H9 (cell line): ENCODE measurements at places on chromosomes 13 and 19.

DNA sequence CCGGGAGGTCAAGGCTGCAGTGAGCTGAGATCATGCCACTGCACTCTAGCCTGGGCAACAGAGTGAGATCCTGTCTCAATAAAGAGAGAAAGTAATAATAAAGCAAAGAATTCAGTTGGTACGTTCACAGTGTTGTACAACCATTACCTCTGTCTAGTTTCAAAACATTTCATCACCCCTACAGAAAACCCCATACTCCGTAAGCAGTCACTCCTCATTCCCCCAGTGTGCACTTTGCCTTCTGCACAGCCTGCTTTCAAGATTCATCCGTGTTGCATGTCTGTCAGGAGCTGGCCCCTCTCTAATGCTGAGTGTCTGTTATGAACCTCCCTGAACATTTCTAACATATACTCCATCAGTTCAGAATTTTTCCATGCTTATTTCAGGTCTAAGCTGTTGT lies 9.4 kb downstream of the POLD1 start:
- DNase-seq, result no peak

GRCh38 chr13:39039041-39039440 lies 785 bp downstream of the NHLRC3 start:
- no peak for DNase-seq

GRCh38 chr13:103694471-103694870 lies 628.3 kb upstream of the SLC10A2 start:
- DNase-seq, result no peak

DNA sequence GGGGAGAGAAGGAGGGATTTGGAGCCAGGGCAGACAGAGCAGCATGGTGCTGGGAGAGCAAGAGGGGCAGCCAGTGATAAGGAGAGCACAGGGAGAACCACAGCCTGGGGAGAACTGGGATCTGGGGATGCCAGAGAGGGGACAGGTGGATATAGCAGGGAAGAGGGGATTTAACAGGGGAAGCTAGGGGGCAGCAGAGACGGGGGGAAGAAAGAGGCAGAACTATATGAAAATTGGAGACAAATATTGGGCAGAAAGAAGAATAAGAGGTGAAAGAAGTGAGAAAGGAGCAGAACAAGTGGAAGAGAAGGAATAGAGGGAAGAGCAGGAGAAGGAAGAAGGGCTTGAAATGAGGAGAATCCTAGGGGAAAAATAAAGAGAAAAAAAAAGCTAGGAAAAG lies 6.5 kb upstream of the ZNF528 start:
- DNase-seq, result peak; percentile 31

DNA sequence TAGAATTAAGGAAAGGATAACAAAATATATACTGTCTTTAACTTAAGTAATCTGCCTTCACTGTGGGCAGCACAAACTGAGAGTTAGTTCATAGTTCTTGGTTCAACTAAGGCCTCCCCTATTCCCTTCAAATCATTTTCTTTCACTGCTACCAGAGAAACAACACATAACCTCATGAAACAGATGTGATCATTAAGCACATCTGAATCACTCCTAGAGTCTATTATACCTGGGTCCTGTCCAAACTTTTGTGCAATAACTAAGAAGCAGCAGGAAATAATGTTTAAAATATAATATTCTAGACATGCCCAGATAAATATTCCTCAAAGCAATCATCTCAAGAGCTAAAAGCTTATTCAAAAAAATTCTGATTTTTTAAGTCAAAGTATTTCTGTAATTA lies 62.9 kb downstream of the ZC3H13 start:
- no peak for DNase-seq

DNA sequence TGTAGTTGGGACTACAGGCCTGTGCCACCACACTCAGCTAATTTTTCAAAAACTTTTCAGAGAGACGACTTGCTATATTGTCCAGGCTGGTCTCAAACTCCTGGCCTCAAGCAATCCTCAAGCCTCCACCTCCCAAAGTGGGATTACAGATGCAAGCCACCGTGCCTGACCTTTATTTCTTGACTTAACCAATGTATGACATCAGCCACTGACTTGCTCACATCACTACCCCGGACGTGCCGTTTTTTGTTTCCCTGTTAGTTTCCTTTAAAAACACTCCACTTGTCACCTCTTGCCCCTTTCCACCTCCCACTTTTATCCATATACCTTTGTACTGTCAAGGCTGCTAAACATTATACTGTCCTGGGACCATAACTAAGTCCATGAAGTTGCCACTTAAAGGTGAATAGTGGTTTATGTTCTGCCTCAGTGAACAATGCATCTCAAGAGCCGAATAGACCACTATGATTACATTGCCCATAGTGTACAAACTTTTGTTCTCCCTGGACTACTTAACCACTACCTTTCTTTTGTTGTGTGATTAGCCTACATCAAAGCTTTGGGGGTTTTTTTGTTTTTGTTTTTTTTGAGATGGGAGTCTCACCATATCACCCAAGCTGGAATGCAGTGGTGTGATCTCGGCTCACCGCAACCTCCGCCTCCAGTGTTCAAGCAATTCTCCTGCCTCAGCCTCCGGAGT lies 2.3 kb upstream of the EPHX3 start:
- DNase-seq, result no peak

DNA sequence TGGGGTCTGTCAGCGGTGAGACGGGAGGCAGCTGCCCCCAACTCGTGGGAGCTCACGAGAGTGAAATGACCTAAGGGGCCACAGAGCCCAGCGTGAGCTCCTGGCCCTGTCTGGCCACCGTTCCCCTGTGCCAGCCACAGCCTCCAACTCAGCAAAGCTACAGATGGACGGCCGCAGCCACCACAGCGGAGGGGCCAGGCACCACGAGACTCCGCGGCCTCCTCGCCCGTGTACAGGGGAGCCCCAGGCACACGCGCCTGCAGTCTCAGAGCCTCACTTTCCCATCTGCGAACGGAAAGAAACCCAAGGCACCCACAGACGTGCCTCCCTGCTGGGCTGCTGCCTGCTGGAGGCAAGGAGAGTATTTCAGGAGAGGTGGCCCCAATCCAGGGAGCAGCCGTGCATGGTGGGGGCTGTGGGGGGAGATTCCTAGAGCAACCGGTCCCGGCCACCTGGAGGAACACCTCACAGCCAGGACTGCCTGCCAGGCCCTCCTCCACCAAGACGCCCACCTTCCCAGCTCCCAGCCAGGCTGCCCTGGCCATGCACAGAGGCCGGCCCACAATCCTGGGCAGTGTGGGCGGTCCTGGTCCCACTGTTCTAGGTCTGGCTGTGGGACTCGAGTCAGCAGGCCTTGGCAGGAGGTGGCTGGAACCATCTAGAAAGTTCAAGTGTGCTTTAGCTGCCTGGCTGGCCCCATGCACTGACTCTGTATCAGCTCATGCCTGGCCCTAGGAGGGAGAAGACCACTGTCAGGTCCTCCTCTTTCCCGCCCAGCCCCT lies 1.9 kb downstream of the MKNK2 start:
- DNase-seq, result peak; percentile 26

DNA sequence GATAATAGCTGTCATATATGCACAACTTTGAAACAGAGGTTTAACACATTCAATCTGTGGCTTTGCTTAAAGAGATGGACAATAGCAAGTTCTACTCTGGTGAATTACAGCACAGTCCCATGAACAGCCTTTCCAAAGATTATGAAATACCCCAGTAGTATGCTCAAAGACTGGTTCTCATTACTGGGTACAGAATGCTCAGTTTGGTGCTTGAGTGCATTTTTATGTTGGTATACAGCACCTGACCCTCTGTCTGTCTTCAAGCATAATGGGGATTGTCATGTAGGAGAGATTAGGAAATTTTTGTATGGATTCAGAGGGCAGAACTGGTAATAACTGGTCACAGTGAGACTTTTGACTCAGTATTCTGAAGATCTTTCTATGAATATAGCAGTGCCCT lies 7.6 kb downstream of the LMO7 start:
- DNase-seq, result no peak

DNA sequence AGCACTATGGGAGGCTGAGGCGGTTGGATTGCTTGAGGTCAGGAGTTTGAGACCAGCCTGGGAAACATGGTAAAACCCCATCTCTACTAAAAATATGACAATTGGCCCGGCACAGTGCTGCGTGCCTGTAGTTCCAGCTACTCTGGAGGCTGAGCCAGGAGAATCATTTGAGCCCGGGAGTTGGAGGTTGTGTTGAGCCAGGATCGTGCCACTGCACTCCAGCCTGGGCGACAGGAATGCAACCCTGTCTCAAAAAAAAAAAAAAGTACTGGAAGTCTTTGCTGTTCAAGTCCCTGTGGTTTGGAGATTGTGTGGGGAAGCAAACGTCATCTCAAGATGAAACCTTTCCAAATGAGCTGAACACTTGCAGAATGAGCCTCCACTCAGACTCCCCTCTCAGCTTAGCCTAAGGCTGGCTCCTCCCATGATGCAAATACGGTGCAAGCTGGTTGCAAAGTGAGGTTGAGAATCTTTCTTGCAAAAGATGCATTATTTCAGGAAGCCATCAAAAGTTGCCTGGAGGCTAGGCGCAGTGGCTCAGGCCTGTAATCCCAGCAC lies 46.2 kb downstream of the MYO9B start:
- no peak for DNase-seq

DNA sequence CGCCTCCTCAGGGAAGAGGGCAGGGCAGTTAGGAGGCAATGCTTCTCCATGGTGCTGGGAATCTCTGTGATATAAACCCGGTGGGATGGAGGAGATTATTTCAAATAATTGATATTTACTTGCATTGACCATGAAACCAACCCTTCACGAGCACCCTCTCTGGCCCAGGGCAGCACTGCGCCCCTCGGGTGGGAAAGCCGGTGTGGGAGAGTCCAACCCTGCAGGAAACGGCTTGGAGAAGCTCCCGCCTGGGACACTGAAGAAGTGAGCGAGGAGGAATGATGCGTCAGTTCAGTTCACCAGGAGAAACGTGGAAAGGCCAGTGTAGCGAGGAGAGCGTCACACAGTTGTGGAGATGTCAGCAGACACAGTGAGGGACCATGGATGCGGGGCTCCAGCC lies 99.9 kb downstream of the COL4A2 start:
- no peak for DNase-seq

DNA sequence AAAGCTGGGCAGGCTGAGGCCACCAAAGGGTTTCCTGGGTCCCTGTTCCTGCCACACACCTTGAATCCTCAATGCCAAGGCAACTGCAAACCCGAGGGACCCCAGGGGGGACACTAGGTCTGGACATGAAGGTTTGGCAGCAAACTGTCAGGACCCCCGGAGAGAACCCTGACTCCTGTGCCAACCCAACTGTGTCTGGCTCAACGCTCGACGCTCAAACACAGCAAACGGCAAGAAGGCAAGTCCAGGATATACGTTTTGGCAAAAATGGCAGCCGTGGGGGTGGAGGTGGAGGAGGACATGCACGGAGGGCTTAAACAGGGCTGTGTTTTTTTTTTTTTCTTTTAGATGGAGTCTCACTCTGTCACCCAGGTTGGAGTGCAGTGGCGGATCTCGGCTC lies 73.0 kb downstream of the GADD45B start:
- DNase-seq, result no peak

GRCh38 chr19:48695743-48696352 lies at the start of gene FUT2:
Gene FUT2 (plus strand): TSS chr19:48695971. CDS start chr19:48702957, 6,986 bp downstream.
- peak; percentile 85 for DNase-seq

DNA sequence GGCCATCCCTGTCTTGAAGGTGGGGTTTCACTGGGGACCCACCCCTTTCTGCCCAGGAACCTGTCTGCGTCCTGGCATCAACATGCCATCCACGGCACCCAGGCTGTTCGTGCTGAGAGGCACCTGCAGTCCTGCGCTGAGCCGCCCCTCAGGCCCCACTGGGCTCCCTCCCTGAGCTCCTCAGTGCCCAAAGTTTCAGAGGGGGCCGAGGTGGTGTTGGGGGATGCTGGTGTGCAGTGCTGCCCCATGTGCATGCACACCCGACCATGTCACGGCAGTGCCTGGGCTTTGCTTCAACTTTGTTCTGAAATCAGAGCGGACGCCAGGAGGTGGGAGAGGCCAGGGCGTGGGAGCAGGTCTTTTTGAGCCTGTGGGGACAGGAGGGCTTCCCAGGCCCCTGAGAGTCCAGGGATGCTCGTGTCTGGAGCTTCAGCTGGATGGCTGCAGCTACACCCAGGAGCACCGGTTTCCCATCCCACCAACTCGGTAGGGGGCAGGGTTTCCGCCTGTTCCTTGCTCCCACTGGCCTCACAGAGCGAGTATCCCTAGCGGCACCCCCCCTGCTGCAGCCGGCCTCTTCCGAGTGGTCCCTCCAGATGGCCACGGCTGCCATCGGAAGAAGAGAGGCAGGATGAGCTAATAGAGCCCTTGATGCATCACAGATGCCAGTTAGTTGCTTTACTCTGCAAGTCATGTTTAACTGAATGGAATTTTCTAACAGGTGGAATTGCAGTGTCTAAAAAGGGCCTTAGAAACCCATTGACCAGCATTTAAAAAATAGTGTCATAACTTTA lies 44.0 kb downstream of the WDFY2 start:
- DNase-seq, result no peak

DNA sequence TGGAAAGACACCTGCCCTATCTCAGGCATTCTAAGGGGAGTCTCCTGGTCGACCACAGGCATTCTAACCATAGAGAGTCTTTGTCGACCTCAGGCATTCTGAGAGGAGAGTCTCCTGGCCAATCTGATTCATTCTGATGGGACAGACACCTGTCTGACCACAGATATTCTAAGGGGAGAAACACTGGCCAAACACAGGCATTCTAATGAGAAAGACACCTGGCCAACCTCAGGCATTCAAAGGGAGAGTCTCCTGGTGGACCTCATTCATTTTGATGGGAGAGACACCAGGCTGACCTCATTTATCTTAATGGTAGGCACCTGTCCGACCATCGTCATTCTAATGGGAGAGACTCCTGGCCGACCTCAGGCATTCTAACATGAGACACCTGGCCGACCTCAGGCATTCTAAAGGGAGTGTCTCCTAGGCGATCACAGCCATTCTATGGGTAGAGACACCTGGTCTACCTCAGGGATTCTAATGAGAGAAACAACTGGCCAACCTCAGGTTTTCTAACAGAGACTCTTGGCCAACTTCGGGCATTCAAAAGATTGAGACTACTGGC lies 1351.5 kb downstream of the UQCRFS1 start:
- no peak for DNase-seq

GRCh38 chr13:89790696-89791095 lies 1556.8 kb upstream of the MIR17HG start:
- no peak for DNase-seq

DNA sequence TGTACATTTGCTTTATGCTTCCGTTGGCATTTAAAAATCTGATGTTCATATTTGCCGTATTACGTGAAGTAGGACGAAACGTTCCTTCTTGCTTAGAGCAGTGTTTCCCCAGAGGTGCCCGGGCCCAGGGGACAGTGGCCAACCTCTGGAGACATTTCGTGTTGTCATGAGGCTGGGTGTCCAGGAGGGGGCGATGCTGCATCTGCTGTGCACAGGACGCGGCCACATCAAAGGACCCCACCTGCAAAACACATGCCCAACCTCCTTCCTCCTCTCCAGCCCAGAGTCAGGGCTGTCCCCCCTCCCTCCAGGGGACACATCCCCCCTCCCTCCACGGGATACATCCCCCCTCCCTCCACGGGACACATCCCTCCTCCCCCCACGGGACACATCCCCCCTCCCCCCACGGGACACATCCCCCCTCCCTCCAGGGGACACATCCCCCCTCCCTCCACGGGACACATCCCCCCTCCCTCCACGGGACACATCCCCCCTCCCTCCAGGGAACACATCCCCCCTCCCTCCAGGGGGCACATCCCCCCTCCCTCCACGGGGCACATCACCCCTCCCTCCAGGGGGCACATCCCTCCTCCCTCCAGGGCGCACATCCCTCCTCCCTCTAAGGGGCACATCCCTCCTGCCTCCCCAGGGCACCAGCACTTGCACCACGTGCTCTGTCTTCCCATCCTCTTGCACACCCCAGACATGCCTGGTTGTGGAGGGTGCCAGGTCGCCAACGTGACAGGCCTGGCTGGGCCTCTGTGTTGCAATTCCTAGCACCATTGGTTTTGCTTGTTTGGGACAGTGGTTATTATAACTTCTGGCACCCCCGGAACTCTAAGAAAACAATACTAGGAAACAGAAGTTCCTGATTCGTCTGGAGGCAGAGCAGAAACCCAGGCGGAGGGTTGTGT lies 46.7 kb downstream of the GAS6 start:
- DNase-seq, result peak; percentile 91
